Activated T-cell treated with anti-CD3 and anti-CD28 coated beads, Interleukin-2, amount 50 U/mL, for 72 hours (primary cell): ENCODE measurements at places on chromosomes 2 and 18. TPM values are rescaled to one million over a fixed set of nuclear protein-coding genes. Genes with fewer than 3 reads are reported as not detected.
A peak's percentile ranks its signal among the peaks of the same experiment; 100 is the strongest.

CFAP53 gene
- 1.6 TPM for total RNA-seq

UCN gene
- total RNA-seq = 4.9 TPM

TRABD2A gene
- 39.4 TPM for total RNA-seq

VWA3B gene
- total RNA-seq = 0.21 TPM

FAM124B gene
- 0.31 TPM for total RNA-seq

DLX1 gene
- total RNA-seq = not detected

SGO2 gene
- 38.9 TPM for total RNA-seq

ZNF396 gene
- total RNA-seq = 2.5 TPM

CCDC68 gene
- not detected for total RNA-seq

TLX2 gene
- total RNA-seq = 1.4 TPM

VWC2L gene
- total RNA-seq = not detected

- DNase-seq = no peak
Measured at GRCh38 chr18:63348508-63349136, 18.4 kb downstream of the KDSR start.

- DNase-seq = no peak
Measured at GRCh38 chr18:75106746-75107145, 102.2 kb downstream of the PTGR3 start.

DNA sequence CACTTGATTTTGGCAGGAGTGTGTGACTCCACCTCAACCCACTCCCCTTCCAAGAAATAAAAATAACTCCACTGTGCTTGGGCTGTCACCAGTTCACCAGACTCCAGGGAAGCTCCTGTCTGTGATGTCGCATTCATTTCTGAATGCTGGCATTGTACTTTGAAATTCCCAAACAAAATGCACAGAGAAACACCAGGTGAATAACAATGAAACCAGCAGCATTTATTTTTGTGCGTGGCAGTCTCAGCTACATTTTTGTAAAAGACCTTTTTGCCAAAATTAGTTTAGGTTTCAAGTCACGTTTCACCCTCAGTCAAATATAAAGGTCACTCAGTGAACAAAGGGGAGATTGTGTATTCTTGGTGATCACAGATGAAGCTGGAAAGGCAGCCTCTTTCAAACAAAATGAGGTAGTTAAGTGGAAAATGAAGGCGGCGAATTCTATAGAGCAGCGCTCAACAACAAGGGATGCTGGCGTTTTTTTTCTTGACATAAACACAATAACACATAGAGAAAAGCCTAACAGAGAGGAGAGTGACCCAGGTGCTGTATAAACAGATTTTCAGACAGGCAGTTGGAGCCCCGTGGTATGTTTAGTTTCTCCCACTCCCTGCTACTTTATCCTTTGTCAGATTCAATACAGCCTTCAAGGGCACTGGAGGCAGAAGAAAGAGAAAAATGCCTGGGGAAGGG, 210.3 kb upstream of the GCFC2 start:
- DNase-seq = no peak

- DNase-seq = no peak
Measured at GRCh38 chr2:234980451-234981187, 28.8 kb downstream of the SH3BP4 start.

- DNase-seq = no peak
Measured at GRCh38 chr18:68033466-68033865, 516.9 kb upstream of the DSEL start.

- DNase-seq = no peak
Measured at GRCh38 chr2:7626139-7626537, 708.9 kb downstream of the RNF144A start.

DNA sequence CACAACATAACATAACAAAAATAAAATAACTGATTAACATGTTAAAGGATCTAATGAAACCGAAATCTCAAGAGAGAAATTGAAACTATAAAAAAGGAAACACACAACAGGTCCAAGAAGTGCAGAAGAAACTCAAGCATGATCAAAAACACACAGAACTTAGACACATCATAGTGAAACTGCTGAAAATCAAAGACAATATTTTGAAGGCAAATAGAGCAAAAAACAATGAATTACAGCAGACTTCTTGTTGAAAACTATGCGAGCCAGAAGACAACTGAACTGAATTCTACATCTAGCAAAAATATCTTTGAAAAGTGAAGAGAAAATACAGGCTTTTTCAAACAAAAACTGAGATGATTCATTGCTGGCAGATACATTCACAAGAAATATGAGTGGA, 61.3 kb downstream of the UGP2 start:
- no peak for DNase-seq

GRCh38 chr2:45567974-45568789, 42.9 kb downstream of the SRBD1 start:
- DNase-seq = no peak

DNA sequence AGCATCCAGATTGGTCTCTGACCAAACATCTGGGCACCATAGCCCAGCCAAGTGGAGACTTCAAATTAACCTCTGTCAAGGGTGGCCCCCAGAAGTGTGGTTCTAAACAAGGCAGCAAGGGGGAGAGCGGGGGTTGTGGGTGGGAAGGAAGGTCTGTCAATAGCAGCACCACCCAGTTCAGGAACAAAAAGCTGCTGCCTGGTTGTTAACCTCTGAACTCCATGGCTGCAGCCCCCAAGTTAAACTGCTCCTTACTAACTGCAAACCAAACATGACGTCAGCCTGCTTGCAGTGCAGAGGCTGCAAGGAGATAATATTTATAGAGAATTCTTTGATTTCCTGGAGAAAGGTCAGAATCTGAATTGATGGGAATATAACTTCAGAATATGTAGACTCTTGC, 76.5 kb downstream of the ARL4C start:
- DNase-seq = no peak

DNA sequence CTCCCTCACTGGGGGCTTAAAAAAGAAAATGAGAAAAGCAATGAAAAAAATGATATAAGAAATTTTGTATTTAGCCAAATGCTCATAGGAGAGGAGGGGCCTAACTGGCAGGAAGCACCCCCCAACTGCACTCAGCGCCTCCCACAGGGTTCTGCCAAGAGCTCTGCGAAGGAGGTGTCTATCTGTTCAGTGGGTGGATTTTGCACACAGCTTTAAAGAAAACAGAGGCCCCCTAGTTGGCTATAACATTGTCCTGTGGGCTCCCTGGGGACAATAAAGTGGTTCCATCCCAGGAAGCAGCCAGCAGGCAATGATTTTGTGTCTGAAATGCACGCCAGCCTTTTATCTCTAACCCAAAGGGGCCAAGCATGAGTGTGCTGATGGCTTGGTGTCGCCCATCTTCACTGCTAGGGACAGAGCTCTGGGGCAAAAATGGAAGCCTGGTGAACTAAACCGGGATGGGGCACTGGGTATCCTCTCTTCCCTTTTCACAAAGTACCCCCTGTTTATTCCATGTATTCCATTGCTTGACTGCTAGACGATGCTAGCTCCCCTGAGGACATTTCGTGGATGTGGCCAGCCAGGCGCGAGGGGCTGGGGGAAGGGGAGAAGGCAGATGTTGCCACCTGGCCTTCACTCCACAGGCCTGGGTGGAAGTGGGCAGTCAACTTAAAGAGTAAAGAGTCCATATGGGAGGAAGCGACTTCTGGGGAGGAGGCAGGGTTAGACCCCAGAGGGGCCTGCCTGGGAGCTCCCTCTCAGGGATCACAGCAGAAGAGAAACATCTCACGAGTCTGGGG, 205.7 kb downstream of the CYP26B1 start:
- DNase-seq = no peak

- no peak for DNase-seq
Measured at GRCh38 chr2:9693646-9694045, 62.8 kb upstream of the YWHAQ start.

DNA sequence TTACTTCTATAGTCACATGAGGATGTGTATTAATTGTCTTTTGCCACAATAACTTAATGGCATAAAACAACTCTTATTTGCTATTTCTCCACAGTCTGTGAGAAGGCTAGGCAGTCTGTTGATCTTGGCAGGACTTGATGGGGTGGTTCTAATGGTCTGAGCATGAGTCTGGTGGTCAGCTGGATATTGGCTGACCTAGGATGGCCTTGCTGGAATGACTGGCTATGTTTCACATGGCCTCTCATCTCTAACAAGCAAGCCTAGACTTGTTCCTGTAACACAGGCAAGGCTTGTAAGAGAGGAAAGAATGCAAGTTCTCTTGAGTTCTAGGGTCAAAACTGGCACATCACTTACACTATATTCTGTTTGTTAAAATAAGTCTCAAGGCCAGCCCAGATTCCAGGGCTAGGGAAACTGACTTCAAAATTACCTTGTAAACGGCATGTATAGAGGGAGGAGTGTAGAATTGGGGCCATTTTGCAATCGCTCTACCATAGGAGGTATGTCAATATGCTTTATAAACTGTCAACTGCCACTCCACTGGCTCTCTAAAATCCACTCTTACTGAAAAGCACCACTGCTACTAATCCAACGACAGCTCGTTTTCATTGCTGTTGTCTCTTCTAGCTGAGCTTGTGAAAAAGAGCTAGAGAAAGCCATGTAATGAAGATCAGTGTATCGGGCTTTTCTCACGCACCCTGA, 325.0 kb upstream of the PKDCC start:
- no peak for DNase-seq

- no peak for DNase-seq
Measured at GRCh38 chr18:46466234-46467160, 190.5 kb downstream of the LOXHD1 start.

GRCh38 chr2:20917287-20917660, 94.4 kb upstream of the LDAH start:
- no peak for DNase-seq

- peak; percentile 64 for DNase-seq
Measured at GRCh38 chr2:33620-34019, 12.7 kb downstream of the FAM110C start.

DNA sequence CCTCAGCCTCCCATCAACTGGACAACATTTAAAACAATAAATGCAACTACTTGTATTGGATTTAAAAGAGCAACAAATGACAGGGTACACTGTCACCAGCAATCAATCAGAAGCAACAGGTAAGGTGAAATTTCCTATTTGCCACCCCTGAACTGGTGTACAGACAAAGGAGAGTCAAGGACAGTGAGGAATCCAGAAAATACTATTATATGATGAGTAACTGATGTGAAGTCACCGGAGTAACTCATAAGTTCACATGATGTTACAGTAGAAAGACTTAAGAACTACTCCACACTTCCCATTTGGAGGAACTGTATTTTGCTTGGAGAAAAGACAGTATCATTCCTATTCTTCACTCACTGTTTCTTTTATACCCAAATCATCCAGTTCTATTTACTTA, 4.1 kb upstream of the STAT1 start:
- no peak for DNase-seq

GRCh38 chr2:209005371-209005770, 418.5 kb upstream of the MAP2 start:
- no peak for DNase-seq

- no peak for DNase-seq
Measured at GRCh38 chr2:41907771-41908207, 140.0 kb upstream of the PKDCC start.

DNA sequence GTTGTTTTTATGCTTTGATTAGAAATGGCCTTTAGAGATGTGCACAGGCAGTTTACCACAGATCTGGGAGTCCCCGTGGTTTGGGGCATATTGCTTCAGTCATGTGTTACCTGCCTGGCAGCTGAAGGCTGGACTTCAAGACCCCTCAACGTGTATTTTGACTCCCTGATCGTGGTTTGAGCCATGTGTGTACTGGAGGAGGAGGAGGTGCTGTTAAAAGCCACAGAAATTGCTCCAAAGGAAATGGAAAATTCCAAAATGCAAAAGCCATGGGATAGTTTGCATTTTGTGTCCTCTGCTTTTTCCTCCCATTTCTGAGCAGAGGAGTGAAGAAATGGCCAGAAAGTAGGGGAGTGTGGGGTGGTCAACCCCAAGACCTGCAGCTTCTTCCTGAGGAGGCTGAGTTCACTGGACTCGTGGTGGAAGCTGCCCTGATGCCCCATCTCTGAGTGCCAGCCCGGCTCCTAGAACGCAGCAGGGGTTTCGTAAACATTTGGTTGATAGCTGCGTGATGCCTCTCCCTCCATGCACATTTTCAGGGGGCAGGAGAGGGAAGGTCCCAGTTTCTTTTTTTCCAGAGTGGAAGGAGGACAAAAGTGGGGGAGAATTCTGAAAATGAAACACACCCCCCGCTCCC, 45.7 kb downstream of the ITGB1BP1 start:
- DNase-seq = no peak

DNA sequence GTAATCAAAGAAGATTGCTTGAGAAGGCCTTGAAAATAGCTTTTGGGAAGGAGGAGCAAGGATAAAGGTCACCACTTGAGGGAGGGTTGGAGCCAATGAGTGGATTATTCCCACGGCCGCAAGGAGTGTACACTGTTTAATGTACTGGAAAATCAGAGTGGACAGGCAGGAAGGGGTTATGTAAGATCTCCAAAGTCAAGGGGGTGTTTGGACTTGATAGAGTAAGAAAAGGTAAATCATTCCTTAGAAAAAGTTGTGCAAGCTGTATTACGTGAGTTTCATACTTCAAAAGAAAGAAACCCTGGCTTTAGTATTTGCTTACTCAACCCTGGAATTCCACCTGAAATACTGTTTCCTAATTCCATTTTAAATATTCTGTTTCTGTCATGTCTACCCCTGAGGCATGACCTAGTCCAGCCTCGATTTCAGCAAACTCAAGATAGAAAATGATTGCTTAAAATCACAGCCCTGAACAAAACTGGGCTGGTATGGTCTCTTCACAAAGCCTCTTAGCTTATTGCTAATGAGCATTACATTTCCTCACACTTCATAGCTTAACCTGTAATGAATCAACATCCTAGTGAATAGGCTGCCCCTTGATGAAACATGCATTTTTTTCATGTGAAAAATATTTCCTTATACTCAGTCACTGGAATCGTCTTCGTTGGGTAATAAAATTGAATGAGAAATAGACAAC, 1.1 kb downstream of the MREG start:
- DNase-seq = no peak

- DNase-seq = no peak
Measured at GRCh38 chr2:128416806-128417205, 98.1 kb upstream of the HS6ST1 start.

DNA sequence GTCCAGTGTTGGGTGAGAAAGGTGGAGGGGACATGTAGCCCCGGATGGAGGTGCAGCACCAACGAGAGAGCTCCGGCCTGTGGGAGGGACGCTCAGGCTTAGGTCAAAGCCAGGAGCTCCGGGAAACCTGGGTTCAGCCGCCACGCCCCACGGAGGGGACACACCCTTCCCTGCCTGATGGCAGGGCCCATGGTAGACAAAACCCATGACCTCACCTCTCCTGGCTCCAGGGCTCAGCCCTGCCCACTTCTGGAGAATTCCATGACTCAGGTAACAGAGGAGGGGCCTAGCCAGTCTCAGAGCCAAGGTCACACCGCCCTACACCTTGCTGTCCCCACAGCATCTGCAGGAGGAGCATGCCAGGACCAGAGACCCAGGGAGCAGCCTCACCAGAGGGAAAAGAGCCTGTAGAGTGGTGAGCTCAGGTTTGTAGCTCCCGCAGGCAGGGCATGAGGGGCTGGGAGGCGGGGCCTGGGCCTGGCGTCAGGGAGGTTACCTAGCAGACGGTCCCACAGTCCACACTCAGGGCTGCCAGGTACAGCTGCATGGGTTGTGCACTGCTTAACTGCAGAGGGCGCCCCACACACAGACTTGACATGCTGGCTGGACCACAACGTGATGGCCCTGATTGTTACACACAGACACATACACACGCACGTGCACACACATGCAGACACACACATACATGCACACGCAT, 70.8 kb upstream of the SMAD7 start:
- peak; percentile 72 for DNase-seq

GRCh38 chr18:55407191-55407590, 180.8 kb downstream of the TCF4 start:
- DNase-seq = no peak

- no peak for DNase-seq
Measured at GRCh38 chr18:48184118-48184517, 225.1 kb downstream of the ZBTB7C start.

- peak; percentile 10 for DNase-seq
Measured at GRCh38 chr2:55302241-55302640, 33.2 kb upstream of the MTIF2 start.
